ENCODE measurements at places on chromosomes 13 and 19.

- DNase-seq: no peak
Observed at GRCh38 chr19:5621311-5621944, 1.1 kb downstream of the SAFB2 start.

GRCh38 chr19:55678121-55678671 lies 3.2 kb downstream of the EPN1 start:
- DNase-seq: no peak

DNA sequence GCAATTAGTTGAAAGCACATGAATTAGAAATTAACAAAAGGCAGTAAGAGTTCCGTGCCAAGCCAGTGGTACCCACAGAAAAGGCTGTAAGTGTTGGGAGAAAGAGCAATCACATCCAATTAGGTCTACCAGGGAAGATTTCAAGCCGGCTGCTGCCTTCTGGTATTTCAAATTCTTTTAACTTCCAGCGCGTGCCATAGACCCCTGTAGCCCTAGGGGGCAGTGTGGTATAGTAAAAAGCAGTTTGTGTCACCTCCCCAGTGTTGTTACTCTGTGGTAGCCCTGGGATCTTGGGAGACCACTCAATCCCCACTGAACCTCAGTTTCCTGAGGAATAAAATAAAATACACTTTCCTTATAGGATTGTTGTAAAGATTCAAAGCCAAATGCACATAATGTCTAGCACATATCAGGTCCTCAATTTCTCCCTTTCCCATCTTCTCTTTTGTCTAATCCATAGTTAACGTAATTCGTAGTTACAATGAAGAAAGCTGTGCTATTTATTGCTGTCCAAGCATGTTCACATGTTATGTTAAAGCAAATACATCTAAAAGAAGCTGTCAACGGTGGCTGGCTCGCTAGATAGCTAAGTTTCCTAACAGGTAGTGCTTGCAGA lies 230.2 kb downstream of the TDRD3 start:
- peak; percentile 42 for DNase-seq

- no peak for DNase-seq
Observed at GRCh38 chr19:19849056-19849455, 16.6 kb upstream of the ZNF253 start.

GRCh38 chr19:44904426-44904994 lies 1.1 kb upstream of the APOE start:
- DNase-seq: no peak

GRCh38 chr13:41137241-41137640 lies 4.6 kb upstream of the KBTBD6 start:
- DNase-seq: no peak

- DNase-seq: no peak
Observed at GRCh38 chr13:94505730-94506129, 26.2 kb upstream of the DCT start.

DNA sequence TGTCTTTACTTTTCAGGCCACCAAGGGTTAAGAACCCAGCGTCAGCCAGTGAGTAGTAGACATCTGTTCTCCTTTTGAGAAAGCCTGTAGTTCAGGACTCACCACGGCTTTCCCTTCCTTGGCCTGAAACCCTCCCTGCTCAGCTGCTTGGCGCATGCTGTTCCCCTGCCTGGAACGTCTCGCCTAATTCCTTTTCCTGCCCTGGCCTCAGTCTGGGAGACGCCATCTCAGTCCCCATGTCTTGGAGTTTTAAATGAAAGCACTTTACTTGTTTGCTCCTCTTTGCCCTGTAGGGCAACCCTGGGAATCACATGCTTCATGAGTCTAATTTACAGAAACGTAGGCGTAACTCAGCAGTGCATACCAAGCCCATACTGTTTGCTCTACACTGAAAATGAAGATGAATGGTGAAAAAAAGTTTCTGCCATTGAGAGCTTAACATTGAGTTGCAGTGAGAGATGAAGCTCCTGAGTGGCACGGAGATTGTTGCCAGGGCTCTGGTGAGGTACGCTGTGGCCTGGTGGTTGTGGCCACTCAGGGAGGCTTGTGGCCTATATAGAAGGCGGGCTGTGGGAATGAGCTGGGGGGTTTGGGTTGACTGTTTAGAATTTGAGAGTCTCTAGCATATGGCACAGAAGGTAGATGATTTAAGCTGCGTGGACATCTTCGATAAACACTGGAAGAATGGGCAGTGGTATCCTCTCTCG lies 52.8 kb downstream of the GATAD2A start:
- no peak for DNase-seq

DNA sequence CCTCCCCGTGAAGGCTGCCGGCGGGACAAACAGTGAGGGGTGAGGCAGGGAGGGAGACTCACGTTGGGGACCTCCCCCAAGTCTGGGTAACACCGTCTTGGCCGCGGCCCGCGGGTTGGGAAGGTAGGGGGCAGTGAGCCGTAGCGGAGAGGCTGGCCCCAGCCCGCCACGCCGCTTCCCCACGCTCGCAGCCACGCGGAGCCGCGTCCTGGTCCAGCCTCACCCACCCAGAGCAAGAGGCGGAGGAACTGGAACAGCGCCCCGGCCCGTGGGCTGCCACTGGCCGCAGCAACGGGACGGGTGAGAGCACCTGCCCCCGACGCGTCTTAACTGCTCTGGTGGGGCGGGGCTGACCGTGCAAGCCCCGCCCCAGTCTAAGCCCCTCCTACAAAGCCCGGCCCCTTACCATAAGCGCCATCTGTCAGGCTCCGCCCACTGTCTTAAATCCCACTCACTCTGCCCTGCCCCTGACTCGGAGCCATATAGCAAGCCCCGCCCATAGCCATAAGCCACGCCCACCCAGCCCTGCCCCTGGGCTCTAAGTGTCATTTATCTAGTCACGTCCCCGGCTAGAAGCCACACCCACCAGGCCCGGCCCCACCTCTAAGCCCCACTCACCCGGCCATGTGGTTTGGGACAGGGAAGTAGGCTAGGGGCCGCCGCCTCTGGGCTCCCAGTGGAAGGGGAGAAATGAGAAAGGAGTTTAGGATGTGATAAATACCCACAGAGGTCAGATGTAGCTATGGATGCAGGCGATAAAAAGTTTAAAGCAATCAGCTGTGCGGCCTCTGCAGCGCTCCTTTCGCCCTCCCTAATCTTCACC lies 2.1 kb upstream of the CCL25 start:
- peak; percentile 76 for DNase-seq

DNA sequence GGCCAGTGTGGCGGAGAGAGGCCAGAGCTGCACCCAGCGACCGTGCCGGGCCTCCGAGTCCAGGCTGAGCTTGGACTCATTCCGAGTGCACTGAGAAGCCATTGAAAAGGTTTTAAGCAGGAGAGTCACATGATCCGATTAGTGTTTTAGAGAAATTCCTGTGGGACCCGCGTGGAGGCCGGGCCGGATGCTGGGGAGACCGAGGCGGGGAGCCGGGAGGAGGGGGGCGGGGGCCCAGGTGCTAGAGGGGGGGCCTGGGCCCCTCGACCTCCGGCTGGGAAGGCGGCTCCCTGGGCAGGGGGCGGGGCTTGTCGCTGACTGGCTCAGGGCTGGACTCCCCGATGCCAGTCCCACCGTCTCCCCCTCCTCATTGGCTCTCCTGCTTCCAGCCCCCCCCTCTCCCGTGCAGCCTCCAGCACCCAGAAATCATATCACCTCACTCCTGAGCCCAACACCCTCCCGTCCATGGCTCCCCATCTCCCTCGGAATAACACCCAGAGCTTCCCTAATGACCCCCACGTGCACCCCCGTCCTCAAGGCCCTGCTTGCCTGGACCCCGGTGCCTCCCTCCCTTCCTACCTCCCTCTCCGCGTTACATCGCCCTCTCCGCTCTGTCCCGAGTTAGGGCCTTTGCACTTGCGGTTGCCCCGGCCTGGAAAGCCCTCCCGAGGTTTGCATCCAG lies 5.2 kb upstream of the ZNF579 start:
- peak; percentile 80 for DNase-seq

- no peak for DNase-seq
Observed at GRCh38 chr19:48598996-48599700, 7.4 kb upstream of the SPACA4 start.

GRCh38 chr13:88979465-88980175 lies 1308.4 kb downstream of the SLITRK5 start:
- DNase-seq: no peak

- no peak for DNase-seq
Observed at GRCh38 chr13:83377491-83377890, 504.8 kb downstream of the SLITRK1 start.

DNA sequence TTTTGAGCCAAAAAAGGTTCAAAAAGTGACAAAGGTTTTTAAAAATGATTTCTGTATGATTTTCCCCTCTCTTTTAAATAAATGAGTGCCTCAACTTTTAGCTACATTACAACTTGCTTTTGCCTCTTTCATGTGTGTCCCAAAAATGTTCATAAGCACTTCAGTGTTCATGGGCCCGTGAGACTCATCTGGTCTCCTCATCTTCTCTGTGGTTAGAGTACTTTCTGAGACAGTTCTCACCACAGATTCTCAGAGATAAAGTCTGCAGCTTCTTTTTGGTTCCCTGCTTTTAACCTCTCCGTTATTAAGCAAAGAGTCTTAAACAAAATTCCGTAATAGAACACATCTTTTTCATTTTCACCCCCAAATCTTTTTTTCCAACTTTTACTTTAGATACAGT lies 156.9 kb downstream of the DLEU7 start:
- no peak for DNase-seq

- no peak for DNase-seq
Observed at GRCh38 chr19:46920362-46920761, 59.6 kb downstream of the ARHGAP35 start.

- DNase-seq: no peak
Observed at GRCh38 chr19:49488863-49489537, 1.6 kb downstream of the RPL13A start.

DNA sequence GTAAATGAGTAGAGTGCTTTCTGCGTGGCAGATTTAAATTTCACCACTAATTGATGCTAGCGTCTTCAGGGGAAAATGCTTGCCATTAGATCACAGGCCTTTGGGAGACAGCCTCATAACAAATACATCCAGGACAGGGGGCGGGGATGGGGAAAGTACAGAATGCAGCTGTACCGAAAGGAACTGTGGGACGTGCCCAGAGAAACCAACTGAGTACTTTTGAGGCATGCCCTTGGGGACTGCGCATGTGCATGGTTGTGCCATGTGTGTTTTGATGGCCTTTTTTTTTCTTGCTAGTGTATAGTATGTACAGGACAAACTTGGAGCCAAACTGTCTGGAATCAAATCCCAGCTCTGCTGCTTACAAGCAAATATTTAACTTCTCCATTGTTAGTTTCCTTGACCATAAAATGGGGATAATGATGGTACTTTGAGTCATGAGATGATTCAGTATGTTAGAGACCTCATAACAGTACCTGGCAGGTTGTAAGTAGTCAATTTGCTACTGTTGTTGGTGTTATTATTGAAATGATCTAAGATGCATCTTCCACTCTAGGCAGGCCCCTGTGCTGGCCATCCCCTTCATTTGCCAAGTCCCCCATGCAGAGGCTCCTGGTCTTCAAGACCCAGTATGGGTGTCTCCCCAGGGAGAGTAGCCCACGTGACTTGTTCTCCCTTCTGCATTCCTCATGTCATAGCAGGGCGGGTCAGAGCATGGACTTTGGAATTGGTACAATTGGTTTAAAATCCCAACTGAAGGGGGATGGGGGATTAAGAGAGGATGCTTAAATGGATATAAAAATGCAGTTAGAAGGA lies 68.3 kb upstream of the NPAS1 start:
- peak; percentile 74 for DNase-seq

GRCh38 chr19:42281827-42282762 lies 13.0 kb downstream of the CIC start:
- DNase-seq: peak; percentile 37

DNA sequence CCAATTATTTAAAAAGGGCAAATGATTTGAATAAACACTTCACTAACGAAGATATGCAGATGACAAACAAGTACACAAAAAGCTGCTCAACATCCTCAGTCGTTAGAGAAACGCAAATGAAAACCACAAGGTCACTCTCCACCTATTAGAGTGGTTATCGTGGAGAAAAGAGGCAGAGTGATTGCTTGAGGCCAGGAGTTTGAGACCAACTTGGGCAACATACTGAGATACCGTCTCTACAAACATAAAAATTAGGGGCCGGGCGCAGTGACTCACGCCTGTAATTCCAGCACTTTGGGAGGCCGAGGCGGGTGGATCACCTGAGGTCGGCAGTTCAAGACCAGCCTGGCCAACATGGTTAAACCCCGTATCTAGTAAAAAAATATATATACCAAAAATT lies 27.2 kb downstream of the BLOC1S3 start:
- no peak for DNase-seq
